ENCODE measurements at places on chromosomes 6 and 20.

DNA sequence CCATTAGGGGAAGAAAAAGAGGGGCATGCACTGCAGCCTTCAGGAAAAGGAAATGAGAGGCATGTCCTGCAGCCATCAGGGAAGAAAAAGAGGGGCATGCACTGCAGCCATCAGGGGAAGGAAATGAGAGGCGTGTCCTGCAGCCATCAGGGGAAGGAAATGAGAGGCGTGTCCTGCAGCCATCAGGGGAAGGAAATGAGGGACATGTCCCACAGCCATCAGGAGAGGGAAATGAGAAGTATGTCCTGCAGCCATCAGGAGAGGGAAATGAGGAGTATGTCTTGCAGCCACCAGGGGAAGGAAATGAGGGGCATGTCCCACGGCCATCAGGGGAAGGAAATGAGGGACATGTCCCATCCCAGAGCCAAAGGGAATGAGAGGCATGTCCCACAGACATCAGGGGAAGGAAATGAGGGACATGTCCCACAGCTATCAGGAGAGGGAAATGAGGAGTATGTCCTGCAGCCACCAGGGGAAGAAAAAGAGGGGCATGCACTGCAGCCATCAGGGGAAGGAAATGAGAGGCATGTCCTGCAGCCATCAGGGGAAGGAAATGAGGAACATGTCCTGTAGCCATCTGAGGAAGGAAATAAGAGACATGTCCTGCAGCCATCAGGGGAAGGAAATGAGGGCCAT, 52.0 kb downstream of the PSMB1 start:
- DNase-seq, result no peak

DNA sequence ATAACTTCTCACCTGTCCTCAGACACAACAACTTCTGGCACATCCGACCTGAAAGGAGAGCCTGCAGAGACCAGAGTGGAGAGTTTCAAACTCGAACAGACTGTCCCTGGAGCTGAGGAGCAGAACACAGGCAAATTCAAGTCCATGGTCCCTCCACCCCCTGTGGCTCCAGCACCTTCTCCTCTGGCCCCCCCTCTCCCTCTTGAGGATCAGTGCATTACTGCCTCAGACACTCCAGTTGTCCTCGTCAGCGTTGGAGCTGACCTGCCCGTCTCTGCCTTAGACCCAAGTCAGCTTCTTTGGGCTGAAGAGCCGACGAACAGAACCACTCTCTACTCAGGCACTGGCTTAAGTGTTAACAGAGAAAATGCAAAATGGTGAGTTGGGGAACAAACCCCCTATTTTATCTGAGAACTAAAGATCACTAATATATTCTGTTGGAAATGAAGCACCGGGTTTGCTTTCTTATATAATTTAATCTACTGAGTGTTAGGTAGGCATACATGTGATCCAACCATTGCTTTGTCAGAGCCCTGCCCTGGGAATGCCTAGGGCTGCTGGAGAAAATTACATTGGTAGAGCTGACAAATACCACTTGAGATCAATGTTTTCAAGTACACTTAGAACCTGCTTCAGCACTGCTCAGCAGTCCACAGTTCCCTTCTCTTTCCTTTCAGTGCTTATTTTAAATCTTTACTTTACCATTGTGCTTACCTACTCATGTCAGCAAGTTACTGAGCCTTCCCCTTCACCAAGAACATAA, 77.5 kb upstream of the LTV1 start:
- DNase-seq, result no peak

GRCh38 chr20:24891546-24892393, 57.3 kb upstream of the CST7 start:
- no peak for DNase-seq

DNA sequence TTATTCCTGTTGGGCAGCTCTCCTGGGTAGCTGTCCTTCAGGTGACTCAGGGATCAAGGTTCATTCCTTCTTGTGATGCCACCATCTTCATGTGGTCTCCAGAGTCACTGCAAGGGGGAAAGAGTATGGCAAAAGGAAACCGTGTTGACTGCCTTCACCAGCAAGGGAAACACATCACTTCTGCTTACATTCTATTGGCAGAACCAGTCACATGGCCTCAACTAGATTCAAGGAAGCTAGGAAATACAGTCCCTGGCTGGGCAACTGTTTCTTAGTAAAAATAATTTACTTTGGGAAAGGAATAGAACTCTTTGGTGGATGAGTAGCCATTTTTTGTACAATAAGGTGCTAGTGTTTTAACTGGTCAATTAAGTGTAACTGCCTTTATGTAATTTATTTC, 5.3 kb downstream of the ANKRD6 start:
- no peak for DNase-seq

GRCh38 chr20:3679749-3680700, 1.8 kb downstream of the ADAM33 start:
- DNase-seq, result no peak

- no peak for DNase-seq
Measured at GRCh38 chr6:46993846-46994245, 48.3 kb downstream of the ADGRF1 start.

DNA sequence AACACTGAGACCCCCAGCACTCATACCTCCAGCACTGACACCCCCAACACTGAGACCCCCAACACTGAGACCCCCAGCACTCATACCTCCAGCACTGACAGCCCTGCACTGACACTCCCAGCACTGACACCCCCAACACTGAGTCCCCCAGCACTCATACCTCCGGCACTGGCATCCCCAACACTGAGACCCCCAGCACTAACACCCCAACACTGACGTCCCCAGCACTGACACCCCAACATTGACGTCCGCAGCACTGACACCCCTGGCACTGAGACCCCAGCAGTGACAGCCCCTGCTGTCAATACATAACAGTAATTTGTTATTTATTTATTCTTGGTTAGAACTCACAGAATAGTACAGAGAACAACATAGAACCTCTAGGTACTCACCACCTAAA, 58.0 kb downstream of the ERMARD start:
- no peak for DNase-seq

GRCh38 chr6:141110481-141110880, 1022.2 kb upstream of the GJE1 start:
- DNase-seq, result no peak

GRCh38 chr6:34955442-34955841, 66.4 kb downstream of the ANKS1A start:
- DNase-seq, result no peak

DNA sequence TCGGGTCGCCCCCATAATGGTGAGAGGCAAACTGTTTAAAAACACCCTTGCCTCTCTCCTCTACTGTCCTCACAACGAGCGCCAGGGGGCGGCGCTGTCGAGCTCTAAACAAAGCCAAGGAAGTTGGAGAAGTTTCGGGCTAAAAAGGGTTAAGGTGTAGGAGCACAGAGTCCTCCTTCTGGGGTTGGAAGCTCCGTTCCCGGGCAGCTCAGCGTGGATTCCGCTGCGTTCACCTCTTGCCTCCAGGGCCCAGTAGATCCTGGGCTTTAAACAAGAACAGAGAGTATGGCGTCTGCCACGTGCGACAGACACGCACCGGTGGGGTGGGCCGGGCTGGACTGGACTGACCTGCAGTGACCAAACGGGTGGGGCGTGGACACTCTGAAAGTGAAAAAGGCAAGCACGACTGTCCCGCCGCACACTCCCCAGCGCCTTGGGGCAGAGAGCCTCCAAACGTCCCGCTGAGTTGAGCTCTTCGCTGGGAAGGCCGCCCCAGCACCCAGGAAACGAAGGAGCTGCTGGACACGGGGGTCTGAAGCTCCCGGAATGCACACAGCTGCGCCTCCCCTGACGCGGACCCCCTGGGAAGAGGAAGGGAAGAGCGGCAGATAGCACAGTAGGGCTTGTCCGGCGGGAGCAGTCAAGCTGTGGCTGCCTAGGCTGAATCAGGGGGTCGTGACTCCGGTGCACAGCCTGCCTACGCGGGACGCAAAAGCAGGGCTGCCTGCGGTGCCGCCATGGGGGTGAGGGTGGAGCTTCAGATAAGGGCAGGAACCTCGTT, 1.6 kb upstream of the THBD start:
- no peak for DNase-seq

GRCh38 chr6:89555806-89556205, 82.7 kb downstream of the LYRM2 start:
- DNase-seq, result no peak

- no peak for DNase-seq
Measured at GRCh38 chr6:119241111-119241465, 108.5 kb downstream of the MAN1A1 start.

DNA sequence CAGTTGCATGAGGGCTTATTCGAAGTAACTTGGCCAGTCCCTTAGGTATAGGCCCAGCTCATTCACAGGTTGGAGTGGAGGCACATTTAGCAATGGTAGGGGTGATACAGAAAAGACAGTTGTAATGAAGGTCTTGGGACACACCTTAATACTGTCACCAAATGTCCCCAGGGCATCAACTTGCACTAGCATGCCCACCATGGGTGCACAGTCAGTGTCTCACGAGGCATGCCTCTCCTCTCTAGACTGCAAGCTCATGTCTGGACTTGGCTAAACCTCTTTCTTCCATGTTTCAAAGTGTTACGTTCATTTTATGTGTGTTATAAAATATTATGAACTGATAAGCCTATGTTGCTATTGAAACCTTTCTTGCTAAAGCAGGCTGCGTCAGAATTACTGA, 124.0 kb upstream of the ECI2 start:
- DNase-seq, result no peak

GRCh38 chr6:34964564-34964963, 75.5 kb downstream of the ANKS1A start:
- no peak for DNase-seq

DNA sequence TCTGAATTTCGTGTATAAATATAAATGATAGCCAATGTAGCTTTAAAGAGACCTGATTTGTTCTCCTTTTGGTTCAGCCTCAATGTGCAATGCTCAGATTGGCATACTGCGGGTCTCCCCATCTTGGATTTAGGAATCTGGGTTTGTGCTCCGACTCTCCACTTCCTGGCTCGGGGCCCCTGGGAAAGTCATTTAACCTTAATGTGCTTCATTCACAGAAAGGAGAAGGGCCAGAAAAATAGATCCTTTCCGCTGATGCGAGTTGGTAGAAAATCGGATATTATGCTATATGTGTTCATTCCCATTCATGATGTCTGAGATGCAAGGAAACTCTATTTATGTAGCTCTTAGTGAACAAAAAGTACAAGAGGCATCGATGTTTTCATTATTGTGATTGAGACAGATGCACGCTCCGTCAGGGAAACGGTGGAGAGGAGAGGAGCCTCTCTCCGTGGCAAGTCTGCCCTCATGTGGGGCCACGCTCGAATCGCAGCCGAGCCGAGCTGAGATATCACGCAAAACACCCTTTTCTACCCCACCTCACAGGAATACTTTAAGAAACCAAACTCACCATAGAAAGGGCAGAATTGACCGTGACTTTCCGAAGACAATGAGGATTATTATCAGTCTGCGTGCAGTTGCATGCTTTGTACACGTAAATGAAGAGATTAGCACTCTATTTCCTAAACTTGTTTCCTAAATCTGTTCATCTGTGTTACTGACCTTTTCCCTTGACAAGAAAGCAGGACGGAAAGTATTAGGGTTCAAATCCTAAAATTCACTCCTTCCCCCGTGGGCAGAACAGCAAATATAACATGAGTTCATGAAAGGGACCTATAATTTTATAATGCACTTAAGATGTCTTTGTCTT, 136.6 kb downstream of the COL9A1 start:
- no peak for DNase-seq

- DNase-seq, result no peak
Measured at GRCh38 chr6:34043359-34043758, 102.5 kb downstream of the GRM4 start.

DNA sequence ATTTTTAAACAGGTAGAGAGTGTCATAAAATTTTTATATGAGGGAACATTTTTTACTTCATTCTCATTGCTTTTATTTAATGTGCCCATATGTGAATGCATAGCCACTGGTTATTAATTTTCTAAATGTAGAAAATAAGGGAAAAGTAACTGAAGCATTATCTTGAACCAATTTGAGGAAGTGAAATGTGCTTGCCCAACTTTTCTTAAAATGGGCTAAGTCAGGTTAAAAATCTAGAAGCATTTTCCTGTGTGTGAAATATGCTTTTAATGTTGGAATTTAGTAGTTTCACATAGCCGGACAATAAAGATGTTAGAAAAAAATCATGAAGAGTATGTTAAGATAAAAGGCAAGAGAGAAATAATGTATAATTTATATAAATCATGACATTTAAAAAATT, 3.8 kb downstream of the SEC23B start:
- no peak for DNase-seq

DNA sequence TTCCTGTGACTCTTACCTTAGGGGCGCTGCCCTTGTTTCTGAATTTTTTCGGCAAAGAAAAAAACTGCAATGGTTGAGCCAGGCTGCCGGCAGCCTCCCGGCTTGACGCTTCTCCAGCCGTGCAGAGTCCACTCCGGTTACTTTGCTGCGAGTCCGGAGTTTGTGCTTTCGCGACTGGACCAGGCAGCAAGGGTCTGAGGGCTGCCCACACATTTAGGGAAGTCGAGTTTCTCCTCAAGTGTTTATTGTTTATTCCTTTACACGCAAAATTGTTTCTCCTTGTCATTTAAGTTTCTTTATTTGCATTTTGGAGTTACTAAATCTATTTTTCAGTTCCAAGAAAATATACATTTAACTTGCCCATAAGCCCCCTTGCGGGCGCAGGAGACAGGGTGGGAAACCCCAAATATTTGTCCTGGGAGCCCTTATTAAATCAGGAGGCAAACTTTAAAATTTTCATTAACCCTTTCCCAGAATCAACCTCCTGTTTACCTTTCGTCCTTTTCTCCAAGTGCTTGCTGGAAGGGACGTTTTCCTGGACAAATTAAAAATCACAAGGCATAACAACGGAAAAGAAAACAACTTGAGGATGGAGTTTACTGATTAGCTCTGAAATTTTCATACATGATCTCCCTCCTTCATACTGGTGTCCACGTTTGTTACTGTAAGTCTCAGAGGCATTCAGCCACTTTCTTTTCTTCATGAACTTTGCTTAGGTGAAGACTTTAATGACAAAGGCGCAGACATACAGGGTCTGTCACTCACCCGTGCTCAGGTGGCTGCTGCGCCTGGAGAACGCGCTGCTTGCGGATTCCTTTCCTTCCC, 1.7 kb upstream of the PDE10A start:
- no peak for DNase-seq

DNA sequence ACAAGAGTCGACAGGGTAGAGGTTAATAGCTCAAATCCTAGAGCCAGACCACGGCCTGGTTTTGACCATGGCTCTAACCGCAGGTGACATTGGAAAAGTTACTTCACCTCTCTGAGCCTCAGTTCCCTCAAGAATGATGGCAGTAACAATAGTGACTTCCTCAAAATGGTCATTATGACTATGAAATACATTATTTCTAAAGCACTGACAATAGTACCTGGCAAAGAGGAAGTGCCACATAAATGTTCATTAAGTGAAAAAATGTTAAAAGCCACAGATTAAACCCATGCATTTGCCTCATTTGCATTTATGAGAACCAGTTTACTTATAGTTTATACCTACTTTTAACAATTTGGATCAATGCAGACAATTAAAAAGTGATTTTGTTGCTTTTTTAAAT, 12.3 kb downstream of the BTBD3 start:
- no peak for DNase-seq

- DNase-seq, result no peak
Measured at GRCh38 chr6:110720066-110720465, 95.2 kb downstream of the CDK19 start.

- no peak for DNase-seq
Measured at GRCh38 chr6:34292954-34293353, 44.1 kb upstream of the SMIM29 start.

GRCh38 chr6:135372758-135373157, 124.8 kb downstream of the AHI1 start:
- DNase-seq, result no peak

- no peak for DNase-seq
Measured at GRCh38 chr20:40470445-40471260, 218.4 kb downstream of the MAFB start.
